ENCODE measurements at places on chromosomes 2 and 18. TPM values are rescaled to one million over a fixed set of nuclear protein-coding genes. Genes with fewer than 3 reads are reported as not detected.

The ANKRD53 gene
- not detected for total RNA-seq

The DPP10 gene
- total RNA-seq, result 4.0 TPM

GRCh38 chr2:215888680-215889079, 124.7 kb downstream of the MREG start:
- DNase-seq, result no peak

DNA sequence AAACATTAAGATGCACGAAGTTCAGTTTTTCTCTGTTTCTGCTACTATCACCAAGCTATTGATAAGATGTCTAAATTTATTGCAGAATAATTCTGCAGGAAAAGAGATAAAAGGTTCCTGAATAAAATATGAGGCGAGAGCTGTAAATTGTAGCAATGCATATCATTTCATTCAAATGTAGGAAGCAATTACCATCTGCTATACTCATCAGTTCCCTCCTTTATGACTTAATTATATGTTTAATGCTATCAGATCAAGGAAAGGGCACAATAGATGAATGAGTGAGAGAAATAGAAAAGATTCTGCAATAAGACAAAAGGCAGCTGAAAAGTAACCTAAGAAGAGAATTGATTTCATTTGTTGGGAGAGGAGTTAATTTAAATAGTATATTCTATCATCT, 108.2 kb upstream of the GALNT5 start:
- no peak for DNase-seq
